ENCODE measurements at places on chromosomes 7 and 10. TPM values are rescaled to one million over a fixed set of nuclear protein-coding genes. Genes with fewer than 3 reads are reported as not detected.

GRCh38 chr7:92133133-92133736, 1.0 kb downstream of the CYP51A1 start:
- no peaks in the 10 kb centered on the region for H3K27me3 ChIP-seq
- peaks cover 27% of the 10 kb centered on the region for H3K36me3 ChIP-seq
- peaks cover 20% of the 10 kb centered on the region for H3K4me1 ChIP-seq
- DNase-seq, result no peak
- peak overlapping the region; percentile 89 for H3K27ac ChIP-seq

- no peak overlapping the region for H3K4me3 ChIP-seq
- no peaks in the 10 kb centered on the region for H3K36me3 ChIP-seq
- no peak overlapping the region for H3K27ac ChIP-seq
- H3K4me1 ChIP-seq, result peaks cover 26% of the 10 kb centered on the region
- H3K27me3 ChIP-seq, result no peaks in the 10 kb centered on the region
Measured at GRCh38 chr10:34716958-34717357, 98.1 kb downstream of the PARD3 start.

DNA sequence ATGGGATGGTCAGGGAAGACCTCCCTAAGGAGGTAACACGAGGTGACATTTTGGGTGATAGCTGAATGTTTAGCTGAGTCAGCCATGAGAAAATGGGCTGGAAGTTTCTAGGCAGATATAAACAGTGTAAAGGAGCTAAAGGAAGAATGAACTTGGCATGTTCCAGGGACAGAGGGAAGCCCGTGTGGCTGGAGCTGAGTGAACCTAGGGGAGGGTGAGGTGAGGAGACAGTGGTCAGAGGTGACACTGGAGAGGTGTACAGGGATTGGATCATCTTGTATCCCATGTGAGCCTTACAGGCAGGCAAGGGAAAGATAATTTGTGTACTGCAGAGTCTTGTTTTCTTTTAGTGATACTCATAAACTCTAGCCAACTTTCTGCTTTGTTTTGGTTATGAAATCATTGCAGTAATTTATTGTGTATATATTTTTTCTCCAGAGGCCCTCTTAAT, 1.8 kb downstream of the STARD3NL start:
- peaks cover 6% of the 10 kb centered on the region for H3K36me3 ChIP-seq
- peak overlapping the region; percentile 91 for H3K4me3 ChIP-seq
- H3K4me1 ChIP-seq, result peaks cover 18% of the 10 kb centered on the region
- H3K27me3 ChIP-seq, result peaks cover 11% of the 10 kb centered on the region
- peak overlapping the region; percentile 1 for H3K27ac ChIP-seq

GRCh38 chr7:33640741-33641140, 264.6 kb upstream of the BMPER start:
- H3K4me3 ChIP-seq, result no peak overlapping the region
- no peak overlapping the region for H3K27ac ChIP-seq
- no peaks in the 10 kb centered on the region for H3K27me3 ChIP-seq
- no peaks in the 10 kb centered on the region for H3K36me3 ChIP-seq
- no peak for DNase-seq

- no peaks in the 10 kb centered on the region for H3K4me1 ChIP-seq
- no peak overlapping the region for H3K4me3 ChIP-seq
- DNase-seq, result no peak
- no peak overlapping the region for H3K27ac ChIP-seq
Measured at GRCh38 chr7:74344132-74344496, 54.9 kb downstream of the CLIP2 start.

- H3K27me3 ChIP-seq, result peaks cover 9% of the 10 kb centered on the region
- no peak for DNase-seq
- no peak overlapping the region for H3K27ac ChIP-seq
Measured at GRCh38 chr7:151444632-151445031, 4.7 kb upstream of the CRYGN start.

GRCh38 chr7:135709508-135709907, 18.5 kb downstream of the SLC13A4 start:
- peaks cover 22% of the 10 kb centered on the region for H3K4me1 ChIP-seq
- no peak overlapping the region for H3K4me3 ChIP-seq
- no peak for DNase-seq
- H3K27me3 ChIP-seq, result no peaks in the 10 kb centered on the region
- H3K36me3 ChIP-seq, result no peaks in the 10 kb centered on the region

DNA sequence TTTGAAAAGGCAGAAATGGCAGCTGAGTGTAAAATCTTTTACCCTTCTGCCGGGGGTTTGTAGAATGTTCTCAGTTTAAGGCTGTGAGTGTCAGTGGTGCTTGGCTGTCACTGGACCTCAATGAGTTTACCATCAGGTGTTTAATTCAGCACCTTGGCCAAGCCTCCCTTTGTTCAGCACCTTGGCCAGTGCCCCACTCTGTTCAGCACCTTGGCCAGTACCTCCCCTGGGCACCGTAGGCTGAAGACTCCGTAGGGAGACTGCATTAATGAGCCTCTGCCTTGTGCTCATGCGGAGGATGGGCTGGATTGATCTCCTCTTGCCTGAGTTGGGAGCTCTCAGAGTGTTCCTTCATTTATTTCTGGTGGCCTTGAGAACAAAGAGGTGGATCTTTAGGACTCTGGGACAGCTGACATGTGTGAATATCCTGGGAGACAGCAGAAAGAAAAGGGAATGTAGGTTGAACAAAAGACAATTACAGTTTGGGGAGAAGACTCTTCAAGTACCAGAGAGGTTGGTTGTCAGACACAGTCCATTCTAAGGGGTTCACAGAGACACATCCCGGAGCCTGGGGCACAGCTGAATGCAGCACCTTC, 1.6 kb downstream of the FAM24A start:
- H3K36me3 ChIP-seq, result no peaks in the 10 kb centered on the region
- peak; percentile 89 for DNase-seq
- H3K27ac ChIP-seq, result no peak overlapping the region
- H3K4me1 ChIP-seq, result no peaks in the 10 kb centered on the region
- no peak overlapping the region for H3K4me3 ChIP-seq

- no peaks in the 10 kb centered on the region for H3K27me3 ChIP-seq
- no peak overlapping the region for H3K4me3 ChIP-seq
- no peak overlapping the region for H3K27ac ChIP-seq
- peaks cover 8% of the 10 kb centered on the region for H3K36me3 ChIP-seq
- DNase-seq, result no peak
Measured at GRCh38 chr7:43790834-43791233, 32.4 kb downstream of the BLVRA start.

DNA sequence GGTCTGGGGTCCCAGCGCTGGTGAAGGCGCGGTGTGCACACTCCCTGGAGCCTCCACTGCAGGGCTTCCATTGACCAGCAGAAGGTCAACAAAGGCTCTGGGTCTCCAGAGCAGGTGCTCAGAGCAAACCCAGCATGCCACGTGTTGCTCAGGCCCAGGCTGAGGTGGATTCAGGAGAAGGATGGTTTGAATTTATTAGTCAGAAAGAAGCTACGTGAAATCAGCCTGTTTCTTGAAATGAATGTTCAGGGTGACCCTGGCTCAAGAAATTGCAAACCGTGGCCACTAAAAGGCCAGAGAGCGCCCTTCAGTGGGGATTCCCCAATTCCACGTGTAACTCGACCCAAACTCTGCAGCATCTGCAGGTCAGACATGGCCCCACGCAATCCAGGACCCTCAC, 82.7 kb upstream of the PFKP start:
- H3K36me3 ChIP-seq, result no peaks in the 10 kb centered on the region
- H3K27me3 ChIP-seq, result peaks cover 20% of the 10 kb centered on the region
- H3K4me1 ChIP-seq, result peaks cover 22% of the 10 kb centered on the region
- DNase-seq, result no peak
- no peak overlapping the region for H3K27ac ChIP-seq
- H3K4me3 ChIP-seq, result no peak overlapping the region

- no peaks in the 10 kb centered on the region for H3K27me3 ChIP-seq
- H3K4me1 ChIP-seq, result peaks cover 14% of the 10 kb centered on the region
- no peaks in the 10 kb centered on the region for H3K36me3 ChIP-seq
- H3K27ac ChIP-seq, result no peak overlapping the region
- no peak overlapping the region for H3K4me3 ChIP-seq
- no peak for DNase-seq
Measured at GRCh38 chr10:79431891-79432831, 13.3 kb downstream of the ZCCHC24 start.

- H3K4me1 ChIP-seq, result no peaks in the 10 kb centered on the region
- H3K27me3 ChIP-seq, result peaks cover 2% of the 10 kb centered on the region
- peaks cover 15% of the 10 kb centered on the region for H3K36me3 ChIP-seq
- no peak for DNase-seq
- H3K4me3 ChIP-seq, result no peak overlapping the region
Measured at GRCh38 chr10:117454502-117454901, 79.3 kb upstream of the PDZD8 start.

- no peak overlapping the region for H3K27ac ChIP-seq
- H3K4me1 ChIP-seq, result no peaks in the 10 kb centered on the region
- H3K4me3 ChIP-seq, result no peak overlapping the region
- no peak for DNase-seq
- H3K27me3 ChIP-seq, result no peaks in the 10 kb centered on the region
Measured at GRCh38 chr10:61298194-61298593, 155.0 kb downstream of the TMEM26 start.

DNA sequence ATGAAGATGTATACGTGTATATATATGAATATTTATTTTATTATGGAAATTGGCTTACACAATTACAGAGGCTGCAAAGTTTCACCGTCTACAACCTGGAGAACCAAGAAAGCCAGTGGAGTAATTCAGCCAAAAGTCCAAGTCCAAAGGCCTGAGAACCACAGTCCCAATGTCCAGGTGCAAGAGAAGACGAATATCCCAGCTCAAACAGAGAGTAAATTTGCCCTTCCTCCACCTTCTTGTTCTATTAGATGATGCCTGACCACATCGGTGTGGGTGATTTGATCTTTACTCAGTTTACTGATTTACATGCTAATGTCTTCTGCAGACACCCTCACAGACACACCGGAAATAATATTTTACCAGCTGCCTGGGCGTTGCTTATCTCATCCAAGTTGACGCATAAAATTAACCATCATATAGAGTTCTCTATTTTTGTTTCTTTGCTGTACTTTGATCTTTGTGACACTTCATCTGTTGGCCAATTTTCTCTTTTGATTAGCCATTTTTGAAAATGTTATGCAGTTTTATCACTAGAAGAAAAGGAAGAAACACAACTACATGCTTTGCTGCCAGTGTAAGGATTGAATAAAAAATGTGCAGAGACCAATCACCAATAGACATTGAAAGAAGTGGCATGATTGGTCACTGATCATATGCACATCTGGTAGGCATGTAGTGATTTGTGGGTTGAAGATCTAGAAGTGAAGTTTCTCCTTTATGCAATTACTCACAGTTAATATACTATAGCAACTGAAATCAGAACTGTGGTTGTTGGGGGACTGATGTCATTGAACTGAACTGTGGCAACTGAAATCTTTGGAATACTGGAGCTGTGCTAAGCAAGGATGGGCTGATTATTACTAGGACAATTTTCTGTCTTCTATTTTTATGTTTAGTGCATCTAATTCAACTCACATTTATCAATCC, 68.5 kb downstream of the EPDR1 start:
- H3K27ac ChIP-seq, result no peak overlapping the region
- peaks cover 18% of the 10 kb centered on the region for H3K4me1 ChIP-seq
- H3K27me3 ChIP-seq, result peaks cover 44% of the 10 kb centered on the region
- H3K36me3 ChIP-seq, result peaks cover 3% of the 10 kb centered on the region
- no peak overlapping the region for H3K4me3 ChIP-seq
- no peak for DNase-seq

DNA sequence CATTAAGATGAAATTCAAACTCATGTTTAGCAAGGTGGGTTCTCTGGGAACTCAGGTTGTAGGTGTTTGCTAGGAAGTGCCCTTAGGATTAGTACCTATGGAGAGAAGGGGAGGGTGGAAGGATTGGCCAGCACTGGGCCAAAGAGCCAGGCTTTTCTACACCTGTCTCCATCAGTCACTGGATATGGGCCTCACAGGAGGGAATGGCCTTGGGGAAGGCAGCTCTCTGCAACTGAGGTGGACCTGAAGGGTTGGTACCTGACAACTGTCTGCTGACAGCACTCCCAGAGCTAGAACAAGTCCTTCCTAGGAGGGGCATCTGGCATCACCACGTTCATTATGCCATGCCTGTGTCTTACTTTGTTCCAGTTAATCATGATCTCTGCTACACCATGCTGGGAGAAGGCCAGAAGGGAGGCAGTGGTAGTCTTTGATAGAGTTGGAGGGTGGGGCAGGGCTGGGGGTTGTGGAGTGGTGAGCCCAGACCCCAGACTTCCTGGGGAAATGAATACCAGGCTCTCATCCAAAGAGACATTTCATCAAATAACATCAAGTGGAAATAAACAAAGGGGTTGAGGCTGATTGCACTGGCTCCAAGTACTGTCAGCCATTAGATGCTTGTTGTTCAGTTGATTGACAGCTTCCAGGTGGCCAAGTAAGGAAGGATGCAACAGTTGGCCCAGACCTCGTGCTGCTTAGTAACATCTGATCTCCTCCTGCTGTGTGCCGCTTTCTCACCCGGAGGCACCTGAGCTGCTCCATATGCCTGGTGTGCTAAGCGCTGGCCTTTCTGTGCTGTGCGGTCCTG, 70.6 kb upstream of the PIK3CG start:
- no peak for DNase-seq
- H3K4me3 ChIP-seq, result no peak overlapping the region
- no peaks in the 10 kb centered on the region for H3K27me3 ChIP-seq
- H3K36me3 ChIP-seq, result peaks cover 30% of the 10 kb centered on the region
- H3K27ac ChIP-seq, result no peak overlapping the region

DNA sequence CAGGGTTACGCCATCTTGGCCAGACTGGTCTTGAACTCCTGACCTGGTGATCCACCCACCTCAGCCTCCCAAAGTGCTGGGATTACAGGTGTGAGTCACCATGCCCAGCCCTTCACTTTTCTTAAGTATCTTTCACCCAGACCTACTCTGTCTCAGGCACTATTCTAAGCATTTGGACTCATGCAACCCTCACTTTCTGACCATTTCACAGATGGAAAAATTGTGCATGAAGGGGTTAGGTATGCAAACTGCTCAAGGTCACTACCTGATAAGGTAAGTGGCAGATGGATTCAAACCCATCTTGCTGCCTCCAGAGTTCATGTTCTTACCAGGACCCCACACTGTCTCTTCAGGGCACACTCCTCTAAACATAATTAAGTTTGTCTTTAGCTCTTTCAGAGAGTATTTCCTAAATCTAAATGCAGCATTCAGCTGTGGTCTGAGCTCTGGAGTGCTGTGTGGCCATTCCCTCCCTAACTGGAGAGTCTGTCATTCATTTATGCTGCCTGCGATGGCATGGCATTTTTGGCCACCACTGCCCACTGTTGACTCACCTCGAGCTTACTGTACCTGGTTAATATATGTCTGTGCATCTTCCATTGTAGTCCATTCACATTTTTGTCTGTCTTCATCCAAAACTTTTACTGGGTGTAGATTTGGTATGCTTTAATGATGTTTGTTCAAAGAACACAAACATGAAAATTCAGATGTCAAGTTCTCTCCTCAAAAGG, 88.4 kb downstream of the CCDC71L start:
- H3K4me1 ChIP-seq, result peaks cover 16% of the 10 kb centered on the region
- no peak overlapping the region for H3K27ac ChIP-seq
- no peak for DNase-seq
- H3K27me3 ChIP-seq, result no peaks in the 10 kb centered on the region
- no peak overlapping the region for H3K4me3 ChIP-seq

HYAL4 gene
- total RNA-seq, result not detected

FAM131B gene
- total RNA-seq, result 24.0 TPM

FAM237B gene
- not detected for total RNA-seq

PDK4 gene
- total RNA-seq, result 0.31 TPM
